NCI-H345 (cell line): ENCODE measurements at places on chromosomes 2 and 18.
A peak's percentile ranks its signal among the peaks of the same experiment; 100 is the strongest.

- no peak for DNase-seq
Measured at GRCh38 chr2:169808221-169808620, 9.6 kb downstream of the SSB start.

DNA sequence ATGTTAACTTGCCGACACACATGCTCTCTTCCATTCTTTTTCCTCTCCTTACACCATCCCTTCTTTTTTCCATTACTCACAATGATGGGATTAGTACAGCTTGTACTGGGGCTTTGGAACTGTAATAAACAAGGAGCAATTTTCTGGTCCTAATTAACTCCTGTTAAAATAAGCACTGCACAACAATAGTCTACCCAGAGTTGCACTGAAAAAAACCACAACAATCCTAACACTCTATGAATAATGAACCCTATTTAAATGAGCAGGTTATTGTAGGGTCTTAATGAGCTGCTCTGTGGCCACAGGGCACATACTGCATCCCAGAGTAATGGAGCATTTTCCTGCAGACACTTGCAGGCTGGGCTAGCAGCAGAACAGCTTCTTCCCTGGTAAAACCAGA is 380.3 kb downstream of the NRXN1 start:
- no peak for DNase-seq

DNA sequence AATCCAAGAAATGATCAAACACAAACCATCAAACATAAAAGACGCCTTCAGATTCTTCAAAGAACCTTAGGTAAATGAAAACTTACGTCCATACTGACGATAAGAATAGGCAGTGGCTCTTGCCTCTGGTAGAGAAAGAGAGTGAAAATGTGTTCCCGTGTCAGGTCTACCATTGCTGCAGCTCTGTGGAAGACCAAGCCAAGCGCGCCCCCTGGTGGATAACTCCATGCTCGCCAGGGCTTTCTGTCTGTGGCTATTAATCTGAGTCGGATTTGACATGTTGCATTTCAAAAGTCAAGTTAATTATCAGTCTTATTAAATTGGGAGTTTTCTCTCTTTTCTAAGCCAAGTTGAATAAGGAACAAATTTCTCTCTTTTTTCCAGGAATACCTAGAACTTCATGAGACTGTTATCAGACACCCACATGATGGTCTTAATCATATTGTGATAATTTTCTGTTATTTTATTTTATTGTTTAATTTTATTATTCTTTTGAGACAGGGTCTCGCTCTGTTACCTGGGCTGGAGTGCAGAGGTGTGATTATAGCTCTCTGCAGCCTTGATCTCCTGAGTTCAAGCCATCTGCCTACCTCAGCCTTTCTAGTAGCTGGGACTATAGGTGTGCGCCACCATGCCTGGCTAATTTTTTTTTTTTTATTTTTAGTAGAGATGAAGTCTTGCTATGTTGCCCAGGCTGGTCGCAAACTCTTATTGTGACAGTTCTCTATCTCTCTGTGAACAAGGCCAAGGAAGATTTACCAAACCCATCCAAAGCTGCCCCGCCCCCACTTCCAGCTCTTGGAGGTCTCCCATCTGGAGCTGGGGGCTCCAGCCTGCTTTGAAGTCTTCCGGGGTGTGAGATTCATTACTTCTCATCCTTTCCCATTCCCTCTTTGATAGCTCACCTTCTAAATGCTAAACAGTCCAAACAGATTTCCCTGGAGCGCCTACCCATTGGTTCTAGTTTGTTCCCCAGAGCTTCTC is 15.8 kb upstream of the ZAP70 start:
- DNase-seq, result peak; percentile 84

DNA sequence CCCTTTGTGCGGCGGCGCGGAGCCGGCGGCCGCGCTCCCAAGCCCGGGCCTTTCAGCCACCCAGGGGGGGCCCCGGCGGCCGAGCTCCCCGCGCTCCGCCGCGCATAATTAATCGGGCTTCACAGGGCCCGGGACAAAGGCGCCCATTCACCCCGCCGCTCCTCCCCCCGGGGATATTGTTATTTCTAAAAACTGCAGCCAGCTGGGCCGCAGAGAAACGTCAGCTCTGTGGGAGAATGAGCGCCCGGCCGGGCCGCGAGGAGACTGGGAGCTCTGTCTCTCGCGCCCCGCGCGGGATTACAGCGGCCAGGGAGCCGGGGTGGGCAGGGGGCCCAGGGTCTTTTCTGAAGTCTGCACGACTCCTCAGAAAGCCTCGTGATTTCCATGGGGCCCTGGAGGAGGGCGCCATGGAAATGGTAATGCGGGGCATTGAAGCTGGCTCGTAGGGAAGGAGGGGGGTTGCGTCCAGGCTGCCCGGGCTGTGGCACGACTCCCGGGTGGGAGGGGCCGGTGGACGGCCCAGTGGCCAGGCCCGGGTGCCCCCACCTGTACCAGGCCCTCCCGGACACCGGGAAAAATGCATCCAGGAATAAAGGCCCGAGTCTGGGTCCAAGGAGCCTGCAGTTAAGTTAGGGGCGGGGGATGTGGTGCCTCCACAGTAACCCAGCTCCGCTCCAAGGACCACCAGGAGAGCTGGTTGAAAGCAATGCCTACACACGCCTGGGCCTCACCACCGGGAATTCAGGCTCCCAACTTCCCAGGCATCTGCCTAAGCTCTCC is 125.3 kb downstream of the ZFP36L2 start:
- peak; percentile 30 for DNase-seq

DNA sequence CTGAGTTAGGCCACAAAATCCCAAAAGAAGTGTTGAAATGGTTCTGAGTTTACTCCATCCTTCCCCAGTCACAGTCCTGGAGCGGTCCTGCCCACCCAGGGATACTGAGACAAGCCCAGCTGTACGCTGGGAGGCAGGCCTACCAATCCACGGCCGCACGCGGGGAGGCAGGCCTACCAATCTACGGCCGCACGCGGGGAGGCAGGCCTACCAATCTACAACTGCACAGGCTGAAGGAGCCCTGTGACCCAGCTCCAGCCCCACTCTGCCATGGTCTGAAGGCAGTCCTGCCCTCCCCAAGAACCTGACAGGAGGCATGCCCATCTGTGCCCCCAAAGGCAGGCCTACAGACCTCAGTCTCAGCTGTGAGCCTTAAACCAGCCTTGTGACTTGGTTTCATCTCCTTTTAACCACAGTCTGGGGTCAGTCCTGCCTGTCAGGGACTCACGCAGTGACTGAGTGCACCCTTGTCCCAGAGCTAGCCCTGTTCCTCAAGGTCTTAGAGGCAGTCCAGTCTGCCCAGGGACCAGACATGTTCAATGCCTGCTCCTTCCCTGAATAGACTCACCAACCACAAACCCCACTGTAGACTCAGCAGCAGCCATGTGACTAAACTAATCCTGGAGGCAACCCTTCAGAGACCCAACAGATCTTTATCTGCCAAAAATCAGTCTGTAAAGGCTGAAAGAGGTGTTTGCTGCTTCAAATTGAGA is 36.8 kb downstream of the GPC1 start:
- no peak for DNase-seq

GRCh38 chr2:190859347-190860297 is 21.0 kb upstream of the GLS start:
- no peak for DNase-seq

DNA sequence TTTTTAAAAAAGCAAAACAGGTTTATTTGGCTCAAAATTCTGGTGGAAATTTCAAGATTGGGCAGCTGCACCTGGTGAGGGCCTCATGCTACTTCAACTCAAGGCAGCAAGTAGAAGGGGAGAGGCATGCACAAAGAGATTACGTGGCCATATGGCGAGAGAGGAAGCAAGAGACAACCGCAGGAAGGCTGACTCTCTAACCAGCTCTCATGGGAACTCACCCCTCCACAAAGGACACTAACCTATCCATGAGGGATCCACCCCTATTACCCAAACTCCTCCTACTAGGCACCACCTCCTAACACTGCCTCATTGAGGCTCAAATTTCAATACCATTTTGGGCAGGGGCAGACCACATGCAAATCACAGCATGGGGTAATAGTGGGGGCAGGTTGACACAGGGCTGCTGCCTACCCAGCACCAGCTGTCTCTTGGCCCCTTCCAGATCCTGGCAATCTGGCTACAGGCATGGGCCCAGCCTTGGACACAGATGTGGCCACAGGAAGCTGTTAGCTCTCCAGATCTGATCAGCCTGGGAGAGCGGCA is 2.0 kb upstream of the CAPN10 start:
- no peak for DNase-seq

DNA sequence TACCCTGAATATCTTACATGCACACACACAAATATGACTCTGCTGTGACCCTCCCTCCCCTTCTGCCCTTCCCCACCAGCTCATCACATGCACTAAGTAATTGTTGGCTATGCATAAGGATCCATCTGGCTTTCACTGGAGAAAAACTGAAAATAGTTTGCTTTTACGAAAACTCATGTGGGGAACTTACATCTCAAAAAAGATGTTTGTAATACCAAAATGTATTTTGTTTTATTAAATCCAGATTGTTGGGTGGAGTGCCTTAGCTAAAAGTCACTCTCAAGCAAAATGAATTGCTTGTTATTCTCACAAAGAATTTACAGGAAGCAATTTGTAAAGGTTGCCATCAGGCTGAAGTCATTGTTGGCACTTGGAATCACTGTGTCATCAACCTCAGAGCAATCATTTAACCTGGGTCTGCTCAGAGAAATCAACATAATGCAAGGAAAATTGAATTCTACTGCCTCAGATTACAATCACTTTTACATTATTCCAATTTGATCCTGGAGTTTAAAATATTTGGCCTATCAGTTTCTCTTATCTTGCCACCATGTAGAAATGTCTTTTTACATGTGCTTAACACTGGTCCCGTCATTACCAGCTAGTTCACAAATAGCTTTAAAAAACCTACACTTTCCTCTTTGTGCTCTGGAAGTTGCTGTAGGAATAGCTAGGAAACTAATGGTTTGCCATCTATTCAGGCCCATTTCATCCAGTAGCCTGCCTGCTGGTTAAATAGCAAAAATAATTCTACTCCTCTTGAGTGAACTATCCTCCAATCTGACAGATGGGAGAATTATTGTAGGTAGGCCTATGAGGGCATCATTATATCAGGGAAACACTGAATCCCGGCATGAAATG is 90.3 kb upstream of the TMEM17 start:
- no peak for DNase-seq

DNA sequence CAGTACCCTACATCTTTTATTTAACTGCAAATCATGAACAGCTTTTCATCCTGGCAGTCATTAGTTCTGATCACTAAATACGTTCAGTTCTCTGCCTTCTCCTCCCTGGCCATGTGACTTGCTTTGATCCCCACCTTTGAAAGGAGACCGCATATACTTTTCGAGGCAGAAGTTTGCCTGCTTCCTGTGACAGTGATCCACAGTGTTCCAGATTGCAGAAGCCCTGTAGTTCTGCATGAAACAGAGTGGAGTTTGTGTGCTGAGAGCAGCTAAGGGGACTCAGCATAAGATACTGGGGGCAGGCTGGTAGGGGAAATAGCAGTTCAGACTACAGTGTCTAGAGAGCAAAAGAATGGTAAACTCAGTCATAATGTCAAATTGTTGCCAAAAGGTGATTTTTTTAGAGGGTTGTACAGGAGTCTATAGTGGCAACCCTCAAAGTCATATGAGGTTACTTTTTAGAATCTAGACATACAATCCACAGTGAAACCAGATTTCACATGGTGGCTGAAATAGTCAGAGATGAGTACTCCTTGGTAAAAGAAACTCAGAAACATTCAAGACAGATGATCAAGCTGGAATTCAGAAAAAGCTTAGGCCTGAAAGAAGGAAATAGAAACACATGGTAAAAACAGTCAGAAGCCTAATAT is 1800.4 kb upstream of the CELF4 start:
- DNase-seq, result no peak

- no peak for DNase-seq
Measured at GRCh38 chr2:104539649-104540048, 314.3 kb upstream of the POU3F3 start.

DNA sequence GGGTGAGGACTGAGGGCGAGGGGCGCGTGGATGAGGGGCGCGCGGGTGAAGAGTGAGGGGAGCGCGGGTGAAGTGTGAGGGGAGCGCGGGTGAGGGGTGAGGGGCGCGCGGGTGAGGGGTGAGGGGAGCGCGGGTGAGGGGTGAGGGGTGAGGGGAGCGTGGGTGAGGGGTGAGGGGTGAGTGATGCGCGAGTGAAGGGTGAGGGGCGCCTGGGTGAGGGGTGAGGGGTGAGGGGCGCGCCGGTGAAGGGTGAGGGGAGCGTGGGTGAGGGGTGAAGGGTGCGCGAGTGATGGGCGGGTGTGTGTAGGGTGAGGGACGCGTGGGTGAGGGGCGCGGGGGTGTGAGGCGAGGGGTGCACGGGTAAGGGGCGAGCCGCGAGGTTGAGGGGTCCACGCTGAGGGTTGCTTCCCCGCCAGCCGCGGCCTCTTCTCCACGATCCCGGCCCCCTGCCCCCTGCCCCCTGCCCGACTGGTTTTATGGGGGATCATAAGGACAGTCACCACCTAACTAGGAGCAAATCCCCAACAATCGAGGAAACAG is 1.1 kb upstream of the SLC66A2 start:
- no peak for DNase-seq

DNA sequence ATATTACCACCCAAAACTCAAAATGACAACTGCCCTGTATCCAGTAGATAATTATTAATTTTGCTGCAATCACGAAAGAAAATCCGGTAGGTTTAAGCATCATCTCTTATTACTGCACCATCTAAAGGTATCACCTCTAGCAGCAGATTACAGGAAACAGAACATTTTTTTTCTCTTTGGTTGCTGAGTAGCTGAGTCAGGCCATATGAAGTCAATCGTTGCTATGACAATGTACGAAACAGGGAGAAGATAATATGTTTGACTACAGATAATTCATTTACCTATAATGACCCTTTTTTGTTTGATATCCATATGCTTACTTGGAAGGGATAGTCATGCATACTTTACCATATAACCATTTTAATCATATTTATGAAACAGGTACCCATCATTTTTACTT is 831.6 kb upstream of the CHAC2 start:
- no peak for DNase-seq

DNA sequence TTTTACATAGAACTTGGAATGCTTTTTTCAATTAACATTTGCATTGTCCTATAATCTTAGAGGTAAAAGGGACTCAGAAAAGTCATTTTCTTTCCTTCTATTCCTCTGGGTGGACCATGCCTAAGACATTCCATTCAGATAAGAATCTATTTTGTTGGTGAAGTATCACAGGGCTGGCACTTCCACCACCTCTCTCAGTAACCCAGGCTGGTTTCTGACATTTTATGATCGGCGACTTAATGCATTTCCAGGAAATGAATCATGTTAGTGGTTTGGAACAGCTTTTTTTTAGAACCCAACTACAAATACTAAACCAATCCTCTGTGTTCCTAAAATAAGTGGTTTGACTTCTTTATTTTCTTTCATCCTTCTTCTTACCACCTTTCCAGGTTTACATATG is 27.0 kb downstream of the GAD1 start:
- DNase-seq, result no peak

DNA sequence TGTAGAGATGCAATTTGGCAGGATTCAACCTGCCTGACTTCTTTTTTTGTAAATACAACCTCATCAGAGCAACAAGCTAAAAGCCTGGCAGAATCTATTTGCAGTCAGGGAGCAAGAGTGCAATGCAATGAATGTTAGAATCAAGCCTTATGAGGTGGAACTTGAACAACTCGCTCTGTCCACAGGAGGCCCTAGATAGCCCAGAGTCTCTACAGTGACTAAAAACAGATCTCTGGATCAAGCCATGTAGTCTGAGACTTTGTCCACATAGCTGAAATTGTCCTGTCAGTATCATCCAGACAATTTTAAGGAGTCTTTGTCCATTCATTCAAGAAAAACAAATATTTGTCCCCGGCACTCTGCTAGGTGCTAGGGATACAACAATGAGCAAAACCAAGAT is 32.0 kb upstream of the CDK5R2 start:
- peak; percentile 29 for DNase-seq

- no peak for DNase-seq
Measured at GRCh38 chr2:82494739-82495138, 1964.3 kb downstream of the SUCLG1 start.
